ENCODE measurements at places on chromosomes 11 and 22.

DNA sequence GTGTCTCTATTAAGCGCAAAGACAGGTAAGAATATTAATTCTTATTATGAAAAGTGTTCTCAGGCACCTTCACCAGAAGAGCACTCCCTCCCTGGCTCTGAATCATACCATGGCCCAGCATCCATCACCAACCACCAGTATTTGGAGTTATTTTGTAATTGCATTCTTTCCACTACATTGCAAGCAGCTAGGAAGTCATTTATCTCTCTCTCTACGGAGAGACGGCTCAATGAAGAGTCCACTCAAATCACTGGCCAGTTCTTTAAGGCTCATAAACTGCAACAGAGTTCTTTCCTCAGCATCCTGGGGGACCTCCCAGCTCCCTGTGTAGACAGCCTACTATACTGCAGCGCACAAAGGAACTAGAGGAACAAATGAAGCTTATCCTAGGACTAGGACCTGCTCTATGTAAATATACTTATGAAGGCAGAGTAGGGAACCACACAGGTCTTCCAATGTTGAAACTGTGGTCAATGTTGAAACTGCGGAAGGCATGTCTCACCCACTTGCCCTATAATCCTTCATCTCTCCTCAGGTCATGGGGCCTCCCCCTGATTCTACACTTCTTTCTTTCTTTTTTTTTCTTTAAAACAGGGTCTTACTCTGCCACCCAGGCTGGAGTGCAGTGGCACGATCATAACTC lies 63.4 kb downstream of the AAMDC start:
- no peak for DNase-seq

DNA sequence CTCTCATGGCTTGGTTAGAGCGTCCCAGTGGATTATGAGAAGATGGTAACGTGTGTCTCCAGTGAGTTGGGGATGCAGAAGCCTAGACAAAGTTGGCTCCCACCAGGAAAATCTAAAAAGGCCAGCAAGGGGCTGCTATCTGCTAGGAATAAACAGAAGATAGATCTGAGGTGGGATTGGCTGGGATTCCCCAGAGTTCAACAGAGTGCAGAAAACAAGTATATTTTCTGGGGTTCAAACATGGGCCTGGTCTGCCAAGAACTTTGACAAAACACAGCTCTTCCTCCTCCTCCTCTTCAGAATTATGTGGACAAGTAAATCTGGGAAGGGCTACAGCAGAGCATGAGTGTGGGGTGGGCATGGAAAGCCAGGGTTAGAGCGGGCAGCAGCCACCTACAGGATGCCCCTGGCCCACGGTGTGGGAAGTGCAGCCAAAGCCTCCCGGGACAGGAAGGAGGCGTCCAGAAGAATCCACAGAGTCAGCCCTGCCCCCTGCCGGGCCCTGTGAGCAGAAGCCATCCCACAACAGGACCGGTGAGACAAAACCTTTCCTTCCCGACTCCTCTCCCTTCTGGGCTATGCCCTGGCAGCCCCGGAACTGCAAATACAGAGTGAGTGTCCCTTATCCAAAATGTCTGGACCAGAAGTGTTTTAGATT lies 67.1 kb downstream of the CD82 start:
- peak; percentile 30 for DNase-seq

DNA sequence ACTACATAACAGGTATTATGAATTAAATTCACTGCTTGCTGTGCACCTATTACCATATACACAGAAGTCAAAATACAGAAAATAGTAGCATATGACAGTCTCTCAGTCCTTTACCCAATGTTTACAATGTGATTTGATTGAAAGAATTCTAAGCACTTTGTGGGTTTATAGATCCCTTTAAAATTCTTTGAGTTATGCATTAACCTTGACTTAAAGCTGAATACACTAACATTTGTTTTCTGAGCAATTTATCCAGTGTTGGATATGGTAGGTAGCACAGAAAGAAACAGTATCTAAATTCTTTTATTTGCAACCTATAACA lies 230.8 kb upstream of the DDI1 start:
- no peak for DNase-seq

DNA sequence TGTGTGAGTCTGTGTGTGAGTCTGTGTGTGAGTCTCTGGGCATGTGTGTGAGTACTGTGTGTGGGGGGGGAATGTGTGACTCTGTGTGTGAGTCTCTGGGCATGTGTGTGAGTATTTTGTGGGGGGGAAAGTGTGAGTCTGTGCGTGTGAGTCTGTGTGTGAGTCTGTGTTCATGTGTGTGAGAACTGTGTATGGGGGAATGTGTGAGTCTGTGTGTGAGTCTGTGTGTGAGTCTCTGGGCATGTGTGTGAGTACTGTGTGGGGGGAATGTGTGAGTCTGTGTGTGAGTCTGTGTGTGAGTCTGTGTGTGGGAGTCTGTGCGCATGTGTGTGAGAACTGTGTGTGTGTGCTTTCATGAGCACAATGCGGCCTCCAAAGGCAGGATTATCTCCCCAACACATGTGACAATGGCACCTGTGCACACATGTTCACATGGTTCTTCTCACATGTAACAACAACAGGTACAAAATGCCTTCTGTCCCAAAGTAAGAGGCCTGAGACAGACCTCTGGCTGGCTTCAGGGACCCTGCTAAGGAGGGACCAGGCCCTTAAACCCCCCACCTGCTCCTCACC lies 1.6 kb downstream of the CD5 start:
- DNase-seq, result no peak

GRCh38 chr11:73983741-73984538 lies 1.3 kb upstream of the UCP2 start:
- no peak for DNase-seq

DNA sequence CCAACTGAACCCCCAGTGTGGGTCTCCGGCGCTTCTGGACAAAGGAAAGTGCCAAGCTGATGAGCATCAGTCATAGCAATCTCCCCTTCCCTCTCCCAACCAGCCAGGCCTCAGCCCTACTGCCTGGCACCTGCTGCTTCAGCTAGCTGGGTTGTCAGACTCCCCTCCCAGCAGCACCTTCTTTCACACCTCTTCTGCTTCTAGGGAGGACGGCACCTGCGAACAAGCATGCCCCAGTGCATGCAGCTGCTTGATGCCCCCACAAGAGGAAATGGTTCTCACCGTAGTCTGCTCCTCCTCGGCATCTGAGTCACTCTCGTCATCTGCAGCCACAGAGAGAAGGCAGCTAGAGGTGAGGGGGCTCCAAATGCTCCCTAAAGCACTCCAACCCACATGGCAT lies 25.4 kb downstream of the THOC5 start:
- no peak for DNase-seq

DNA sequence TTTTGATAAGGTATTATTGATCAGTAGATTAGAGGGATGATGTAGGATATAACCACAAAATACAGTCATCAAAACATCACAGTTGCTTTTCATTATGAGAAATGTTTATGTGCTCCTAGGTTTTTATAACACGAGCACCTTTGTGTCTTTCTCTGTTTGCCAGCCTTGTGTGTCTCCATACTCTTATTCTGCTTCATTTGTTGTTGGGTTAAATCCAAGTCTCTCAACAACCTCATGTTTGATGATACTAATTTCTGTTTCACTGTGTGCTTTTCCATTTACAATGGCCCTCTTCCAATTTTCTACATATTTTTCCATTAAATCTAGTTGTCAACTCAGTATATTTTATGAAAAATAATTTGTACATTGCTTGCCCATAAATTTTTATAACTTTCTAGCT lies 107.7 kb upstream of the POU2AF2 start:
- DNase-seq, result no peak

GRCh38 chr11:125429807-125430678 lies 66.0 kb downstream of the FEZ1 start:
- DNase-seq, result no peak

- DNase-seq, result no peak
Measured at GRCh38 chr22:26665813-26666231, 8.4 kb downstream of the MIAT start.

- no peak for DNase-seq
Measured at GRCh38 chr22:43171607-43172006, 15.3 kb downstream of the TTLL12 start.

GRCh38 chr11:122186439-122187080 lies 70.5 kb upstream of the BLID start:
- no peak for DNase-seq

DNA sequence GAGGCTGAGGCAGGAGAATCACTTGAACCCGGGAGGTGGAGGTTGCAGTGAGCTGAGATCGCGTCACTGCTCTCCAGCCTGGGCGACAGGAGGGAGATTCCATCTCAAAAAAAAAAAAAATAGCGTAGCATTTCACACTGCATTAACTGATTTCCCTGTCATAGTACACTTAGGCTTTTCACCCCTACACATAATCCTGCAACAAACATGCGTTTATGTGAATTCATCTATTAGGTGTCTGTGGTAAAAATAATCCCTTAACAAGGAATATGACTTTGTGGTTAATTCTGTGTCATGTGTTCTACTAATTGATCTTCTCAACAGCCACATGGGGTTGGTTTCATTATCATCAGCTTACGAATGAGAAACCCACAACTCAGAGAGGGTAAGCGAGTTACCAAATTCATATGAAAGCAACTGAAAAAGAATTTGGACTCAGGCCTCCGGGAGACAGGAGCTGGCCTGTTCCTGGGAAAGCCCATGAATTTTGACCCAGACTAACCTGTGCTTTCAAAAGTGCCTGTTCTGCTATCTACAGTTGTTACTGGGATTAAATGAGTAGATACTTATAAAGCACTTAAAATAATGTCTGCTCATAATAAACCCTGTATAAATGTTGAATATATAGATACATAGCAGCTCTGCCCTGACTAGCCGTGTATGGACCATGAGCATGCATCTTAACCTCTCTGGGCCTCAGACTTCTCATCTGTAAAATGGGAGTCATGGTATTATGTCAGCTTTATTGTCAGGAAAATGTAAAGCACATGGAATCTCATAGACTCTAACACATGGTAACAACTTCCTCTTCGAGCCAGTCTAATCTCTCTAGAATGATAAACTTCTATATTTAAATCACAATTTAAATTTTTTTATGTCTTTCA lies 36.6 kb downstream of the KCNJ1 start:
- no peak for DNase-seq

GRCh38 chr22:20725987-20726558 lies 47.8 kb upstream of the SERPIND1 start:
- no peak for DNase-seq

GRCh38 chr11:1233351-1234053 lies 10.6 kb downstream of the MUC5B start:
- no peak for DNase-seq

- DNase-seq, result no peak
Measured at GRCh38 chr22:22935546-22936157, 48.0 kb downstream of the IGLL5 start.

GRCh38 chr11:100684101-100685065 lies 2.7 kb upstream of the ARHGAP42 start:
- no peak for DNase-seq

- DNase-seq, result peak; percentile 17
Measured at GRCh38 chr11:87036756-87037449, 831 bp upstream of the TMEM135 start.

GRCh38 chr11:75639762-75640181 lies 29.1 kb downstream of the MAP6 start:
- peak; percentile 53 for DNase-seq
